Fibroblast of skin of right quadriceps (primary cell): ENCODE measurements at places on chromosomes 3 and 15.

GRCh38 chr15:77634266-77634962 is 1.7 kb upstream of the LINGO1 start:
- peak; percentile 32 for DNase-seq

DNA sequence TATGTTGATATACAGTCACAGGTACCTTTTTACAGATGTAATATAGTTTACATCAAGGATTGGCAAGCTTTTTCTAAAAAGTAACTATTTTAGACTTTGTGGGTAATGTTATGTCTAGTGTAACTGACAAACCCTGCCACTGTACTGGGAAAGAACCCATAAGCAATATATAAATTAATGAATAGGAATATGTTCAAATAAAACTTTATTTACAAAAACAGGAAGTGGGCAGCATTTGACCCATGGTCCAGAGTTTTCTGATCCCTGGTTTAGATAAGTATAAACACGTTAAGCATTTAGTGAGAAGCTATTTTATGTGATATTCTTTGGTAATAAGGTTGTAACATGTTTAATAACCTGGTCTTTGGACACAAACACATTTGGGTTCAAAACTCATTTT is 915.2 kb upstream of the ROBO1 start:
- no peak for DNase-seq

- DNase-seq = peak; percentile 86
These were observed 579.4 kb upstream of the TBL1XR1 start for GRCh38 chr3:177776661-177777101.

DNA sequence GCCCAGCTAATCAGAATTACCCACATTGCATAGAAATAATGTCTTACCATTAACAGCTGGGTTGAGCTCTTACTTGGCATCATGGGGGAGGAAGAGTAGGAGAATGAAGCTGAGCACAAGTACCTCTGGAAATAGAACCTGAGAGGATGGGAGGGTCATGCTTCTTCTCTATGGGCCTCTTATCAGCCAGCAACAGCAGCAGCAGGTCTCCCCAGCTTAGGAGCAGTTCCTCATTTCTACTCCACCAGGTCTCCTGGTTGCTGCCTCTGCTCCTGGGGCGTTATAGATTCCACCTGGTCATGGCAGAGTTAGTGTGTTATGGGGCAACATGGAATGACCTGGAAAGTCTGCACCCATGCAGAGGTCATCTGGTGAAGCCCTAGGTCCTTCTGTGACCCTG is 3.4 kb downstream of the FSD2 start:
- no peak for DNase-seq

DNA sequence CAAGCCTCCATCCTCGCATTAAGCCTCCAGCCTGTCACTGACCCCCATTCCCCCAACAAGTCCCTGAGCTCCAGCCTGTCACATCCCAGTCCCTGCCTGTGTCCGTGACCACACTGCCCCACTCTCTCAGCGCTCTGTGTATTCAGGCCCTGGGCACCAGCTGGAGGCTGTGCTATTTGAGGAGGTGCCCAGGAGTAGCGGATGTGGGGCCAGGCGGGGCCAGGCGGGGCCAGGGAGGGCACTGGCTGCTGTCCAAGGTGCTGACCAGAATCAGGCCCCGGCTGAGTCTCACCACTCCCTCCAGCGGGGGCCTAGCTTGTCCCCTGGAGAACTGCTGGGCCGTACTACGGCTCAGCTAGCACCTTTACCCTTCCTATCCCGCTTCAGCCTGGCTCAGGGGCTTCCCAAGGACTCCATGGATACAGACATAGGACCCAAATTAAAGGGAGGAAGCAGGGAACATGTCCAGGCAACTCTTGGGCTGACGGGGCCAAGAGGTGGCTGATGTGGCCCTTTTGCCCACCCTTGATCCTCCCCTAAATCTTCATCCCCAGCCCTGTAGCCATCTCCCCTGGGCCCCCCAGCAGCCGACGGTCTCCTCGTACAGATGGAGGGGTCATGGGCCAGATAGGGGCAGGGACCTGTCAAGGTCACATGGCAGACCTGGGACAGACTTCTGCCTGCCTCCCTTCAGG is 1.1 kb downstream of the HHATL start:
- peak; percentile 21 for DNase-seq

- no peak for DNase-seq
These were observed 229.0 kb downstream of the OXSM start for GRCh38 chr3:26018889-26019288.

DNA sequence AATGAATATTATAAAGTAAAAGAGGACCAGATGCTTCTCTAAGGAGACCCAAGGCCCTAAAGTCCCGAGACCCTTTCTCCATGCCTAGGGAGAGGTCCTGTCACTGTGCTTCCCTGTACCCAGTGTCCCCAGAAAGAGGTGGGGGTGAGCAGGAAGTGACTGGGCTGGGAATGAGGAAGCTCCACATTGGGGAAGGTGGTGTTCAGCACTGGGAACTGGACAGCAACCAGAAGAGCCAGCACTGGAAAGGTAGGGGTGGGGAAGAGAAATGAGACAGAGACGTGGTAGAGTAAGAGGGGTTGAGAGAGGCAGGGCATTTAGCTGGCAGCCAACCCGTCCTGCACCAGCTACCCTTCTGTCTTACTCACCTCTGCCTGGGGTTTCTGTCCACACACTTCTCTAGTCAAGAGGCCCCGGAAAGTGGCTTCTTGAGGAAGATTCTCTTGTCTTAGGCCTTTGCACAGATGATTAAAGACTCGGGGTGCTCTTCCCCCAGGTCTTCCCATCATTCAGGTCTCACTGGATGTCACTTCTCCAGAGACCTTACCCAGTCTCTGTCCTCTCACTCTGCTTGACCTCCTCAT is 12.2 kb downstream of the RRP9 start:
- no peak for DNase-seq

DNA sequence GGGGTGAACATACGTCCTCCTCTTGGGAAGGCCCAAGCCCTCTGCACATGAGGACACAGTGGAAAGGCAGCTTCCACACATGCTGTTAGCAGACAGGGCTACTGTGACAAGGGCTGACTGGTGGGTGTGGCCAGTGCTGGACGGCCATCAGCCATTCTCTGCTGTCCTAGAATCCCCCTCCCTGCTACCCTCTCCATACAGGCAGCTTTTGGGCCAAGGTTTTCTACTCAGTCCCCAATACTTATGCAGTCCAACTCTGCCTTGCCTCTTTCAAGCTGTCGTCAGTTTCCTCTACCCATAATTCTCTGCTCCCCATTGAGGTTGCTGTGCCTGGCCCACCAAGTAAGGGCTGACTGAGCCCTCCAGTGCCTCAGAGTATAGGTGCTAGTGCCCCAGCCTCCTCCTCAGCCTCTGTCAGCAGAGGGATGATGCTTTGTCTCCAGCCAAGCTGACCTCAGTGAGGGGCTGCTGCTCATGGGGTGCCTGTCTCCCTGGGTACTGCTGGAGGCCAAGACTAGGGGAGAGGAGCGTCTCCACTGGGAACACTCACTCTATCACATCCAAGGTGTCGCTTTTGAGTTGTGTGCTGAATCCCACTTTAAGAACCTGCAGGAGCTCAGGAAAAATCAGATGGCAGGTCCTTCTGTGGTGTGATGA is 2.8 kb downstream of the LOXL1 start:
- no peak for DNase-seq

GRCh38 chr3:134796281-134797056 is 1.4 kb downstream of the EPHB1 start:
- peak; percentile 20 for DNase-seq

DNA sequence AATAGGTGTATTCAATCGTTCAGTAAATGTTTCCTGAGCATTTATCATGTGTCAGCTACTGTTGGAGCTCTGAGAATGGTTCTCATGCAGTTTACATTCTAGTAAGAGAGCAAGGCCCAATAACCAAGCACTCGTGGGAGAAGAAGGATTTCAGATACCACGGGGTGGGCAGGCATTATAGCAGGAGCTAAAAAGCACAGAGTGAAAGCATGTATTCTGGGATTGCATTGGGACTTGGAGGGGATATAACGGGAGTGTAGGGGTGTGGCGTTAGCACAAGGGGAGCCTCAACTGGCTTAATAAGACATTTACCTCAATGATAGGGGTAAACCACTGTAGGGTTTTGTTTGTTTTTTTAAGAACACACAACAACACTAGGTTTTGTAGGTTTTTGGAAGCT is 1.6 kb upstream of the SIAH2 start:
- DNase-seq = no peak

GRCh38 chr3:147409143-147410115 is at the start of gene ZIC1:
Gene ZIC1, plus strand, starts transcription at chr3:147409365. Its CDS starts 748 bp downstream, at chr3:147410113.
- peak; percentile 93 for DNase-seq

- DNase-seq = no peak
These were observed 98.9 kb upstream of the CLSTN2 start for GRCh38 chr3:139835830-139836683.

DNA sequence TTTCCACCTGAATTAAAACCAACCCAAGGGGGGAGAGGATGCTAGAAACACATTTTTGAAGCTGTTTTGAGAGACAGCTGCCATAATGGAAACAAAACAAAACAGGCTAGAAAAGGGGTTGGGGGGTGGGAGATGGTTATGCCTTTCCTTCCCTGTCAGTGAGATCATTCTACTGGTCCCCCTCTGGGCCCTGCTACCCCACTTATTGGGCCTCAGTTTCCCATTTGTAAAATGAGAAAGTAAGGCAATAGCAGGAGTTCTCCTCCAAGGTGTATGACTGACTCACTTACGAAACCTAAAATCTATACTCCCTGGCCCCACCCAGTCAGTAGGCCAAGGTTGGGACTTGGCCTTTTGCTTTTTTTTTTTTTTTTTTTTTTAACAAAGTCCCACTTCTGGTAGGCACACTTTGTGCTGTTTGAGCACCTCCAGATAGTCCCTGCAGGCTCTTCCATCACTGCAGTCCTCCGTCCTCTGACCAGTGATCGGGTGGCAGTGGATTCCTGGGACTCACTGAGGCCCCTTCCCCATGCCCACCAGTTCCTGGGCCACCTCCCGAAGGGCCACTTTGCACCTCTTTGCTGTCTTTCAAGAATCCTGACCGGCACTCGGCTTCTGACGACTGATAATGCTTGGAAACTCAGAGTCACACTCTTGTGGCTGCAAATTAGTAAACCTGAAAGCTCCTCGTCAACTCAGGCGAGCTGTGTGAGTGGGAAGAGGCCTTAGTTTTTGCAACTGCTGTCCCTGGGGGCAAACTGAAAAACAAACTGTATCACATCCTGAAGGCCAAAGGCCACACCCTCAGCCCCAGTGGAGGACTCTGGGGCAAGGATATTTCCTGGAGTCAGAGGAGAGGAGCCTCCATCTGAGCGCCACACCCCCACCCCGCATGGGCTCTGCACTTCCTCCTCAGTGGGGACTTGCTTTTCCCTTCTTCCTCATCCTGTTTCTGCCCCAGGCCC is 6.7 kb upstream of the PSTPIP1 start:
- DNase-seq = no peak

GRCh38 chr3:136624371-136624770 is 127.8 kb downstream of the STAG1 start:
- DNase-seq = no peak
